ENCODE measurements at places on chromosomes 11 and 22. TPM values are rescaled to one million over a fixed set of nuclear protein-coding genes. Genes with fewer than 3 reads are reported as not detected.

The PLXNB2 gene
- total RNA-seq, result 139 TPM

The F2 gene
- total RNA-seq, result not detected

The SHISAL1 gene
- total RNA-seq, result 0.07 TPM

DNA sequence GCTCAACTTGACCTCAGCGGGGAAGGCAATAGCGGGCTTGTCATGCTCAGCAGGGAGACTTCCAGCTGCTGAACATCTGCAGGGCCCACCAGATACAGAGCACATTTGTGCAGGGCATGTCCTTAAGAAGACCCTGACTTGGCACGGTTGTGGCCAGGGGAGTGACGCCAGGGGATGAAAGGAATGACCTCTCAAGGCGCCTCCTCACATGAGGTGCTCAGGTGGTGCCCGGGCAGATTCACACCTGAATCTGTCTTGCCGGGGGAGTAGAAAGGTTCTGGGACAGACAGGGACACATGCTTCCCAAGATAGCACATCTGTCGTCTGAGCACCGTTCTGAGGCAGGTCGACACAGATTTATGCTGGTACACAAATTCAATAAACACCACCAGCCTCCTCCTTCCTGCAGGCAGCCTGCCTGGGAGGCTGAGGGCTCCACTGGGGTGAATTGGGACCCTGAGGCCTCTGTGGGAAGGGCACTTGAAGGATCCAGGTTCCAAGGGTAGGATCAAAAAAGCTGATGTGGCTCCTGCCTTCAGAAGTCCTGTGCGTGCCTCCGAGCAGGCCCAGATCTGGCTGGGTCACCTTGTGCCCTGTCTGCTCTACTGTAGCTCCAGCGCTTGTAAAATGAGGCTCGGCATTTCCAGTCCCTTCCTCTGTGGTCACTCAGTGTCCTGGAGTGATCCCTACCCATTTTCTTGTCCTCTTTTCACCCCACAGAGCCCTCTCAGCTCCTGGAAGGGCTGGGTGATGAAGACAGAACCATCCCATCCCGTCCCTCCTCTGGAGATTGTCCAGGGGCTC is 49.6 kb upstream of the NECTIN1 start:
- H3K27me3 ChIP-seq, result no peaks in the 10 kb centered on the region
- H3K36me3 ChIP-seq, result no peaks in the 10 kb centered on the region
- no peak overlapping the region for H3K4me3 ChIP-seq
- DNase-seq, result no peak

The SLC29A2 gene
- 4.8 TPM for total RNA-seq

DNA sequence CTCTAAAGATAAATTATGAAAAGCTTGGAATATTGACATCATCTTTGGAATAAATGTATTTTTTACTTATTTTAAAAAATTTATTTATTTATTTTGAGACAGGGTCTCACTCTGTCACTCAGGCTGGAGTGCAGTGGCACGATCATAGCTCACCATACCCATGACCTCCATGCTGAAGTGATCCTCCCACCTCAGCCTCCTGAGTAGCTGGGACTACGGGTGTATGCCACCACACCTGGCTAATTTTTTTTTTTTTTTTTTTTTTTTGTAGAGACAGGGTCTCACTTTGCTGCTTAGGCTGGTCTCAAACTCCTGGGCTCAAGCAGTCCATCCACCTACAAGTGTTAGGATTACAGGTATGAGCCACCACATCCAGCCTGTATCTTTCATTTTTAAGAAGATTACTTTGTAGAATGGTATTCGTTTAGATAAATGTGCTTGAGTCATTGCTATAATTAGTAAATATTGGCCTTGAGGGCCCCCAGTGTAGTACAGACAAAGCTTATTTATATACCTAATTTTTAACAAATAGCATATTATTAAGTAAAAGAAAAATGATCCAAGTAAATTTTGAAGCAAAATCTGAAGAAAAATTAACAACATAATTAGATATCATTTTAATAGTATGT is 8.5 kb downstream of the SWAP70 start:
- no peak overlapping the region for H3K4me3 ChIP-seq
- H3K27me3 ChIP-seq, result no peaks in the 10 kb centered on the region
- H3K4me1 ChIP-seq, result peaks cover 19% of the 10 kb centered on the region
- no peak for DNase-seq
- H3K27ac ChIP-seq, result no peak overlapping the region
- peaks cover 2% of the 10 kb centered on the region for H3K36me3 ChIP-seq

- no peak for DNase-seq
- no peaks in the 10 kb centered on the region for H3K36me3 ChIP-seq
- H3K27me3 ChIP-seq, result no peaks in the 10 kb centered on the region
- no peak overlapping the region for H3K27ac ChIP-seq
- H3K4me1 ChIP-seq, result no peaks in the 10 kb centered on the region
Observed at GRCh38 chr11:123833095-123833494, 26.9 kb upstream of the OR6M1 start.

DNA sequence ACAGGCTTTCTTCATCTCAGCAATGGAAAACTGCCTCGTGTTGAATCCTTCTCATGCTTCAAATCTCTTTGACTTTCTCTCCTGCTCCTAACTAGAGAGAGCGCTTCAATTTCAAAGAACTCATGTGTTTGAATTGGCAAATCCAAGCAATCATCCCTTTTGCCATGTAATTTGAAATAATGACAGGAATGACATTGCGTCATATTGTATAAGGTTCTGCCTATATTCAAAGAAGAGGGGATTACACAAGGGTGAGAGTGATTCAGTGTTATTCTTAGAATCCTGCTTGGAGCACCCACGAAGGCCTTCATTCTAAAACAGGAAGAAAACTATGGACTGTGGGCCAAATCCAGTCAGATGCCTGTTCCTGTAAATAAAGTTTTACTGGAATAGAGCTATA is 720.6 kb downstream of the JRKL start:
- H3K4me1 ChIP-seq, result no peaks in the 10 kb centered on the region
- no peaks in the 10 kb centered on the region for H3K36me3 ChIP-seq
- H3K4me3 ChIP-seq, result no peak overlapping the region
- no peaks in the 10 kb centered on the region for H3K27me3 ChIP-seq
- DNase-seq, result no peak
- H3K27ac ChIP-seq, result no peak overlapping the region

The CELSR1 gene
- 2.1 TPM for total RNA-seq

- no peak for DNase-seq
- no peaks in the 10 kb centered on the region for H3K4me1 ChIP-seq
- no peak overlapping the region for H3K27ac ChIP-seq
Observed at GRCh38 chr11:93654226-93654625, 7.3 kb upstream of the CEP295 start.

Measured in endothelial cell of umbilical vein (primary cell).